ENCODE measurements at places on chromosomes 11 and 22. TPM values are rescaled to one million over a fixed set of nuclear protein-coding genes. Genes with fewer than 3 reads are reported as not detected.

- no peaks in the 10 kb centered on the region for H3K27me3 ChIP-seq
- H3K36me3 ChIP-seq, result no peaks in the 10 kb centered on the region
- DNase-seq, result no peak
- peaks cover 33% of the 10 kb centered on the region for H3K4me1 ChIP-seq
Observed at GRCh38 chr22:37909766-37910165, 3.7 kb downstream of the MICALL1 start.

DNA sequence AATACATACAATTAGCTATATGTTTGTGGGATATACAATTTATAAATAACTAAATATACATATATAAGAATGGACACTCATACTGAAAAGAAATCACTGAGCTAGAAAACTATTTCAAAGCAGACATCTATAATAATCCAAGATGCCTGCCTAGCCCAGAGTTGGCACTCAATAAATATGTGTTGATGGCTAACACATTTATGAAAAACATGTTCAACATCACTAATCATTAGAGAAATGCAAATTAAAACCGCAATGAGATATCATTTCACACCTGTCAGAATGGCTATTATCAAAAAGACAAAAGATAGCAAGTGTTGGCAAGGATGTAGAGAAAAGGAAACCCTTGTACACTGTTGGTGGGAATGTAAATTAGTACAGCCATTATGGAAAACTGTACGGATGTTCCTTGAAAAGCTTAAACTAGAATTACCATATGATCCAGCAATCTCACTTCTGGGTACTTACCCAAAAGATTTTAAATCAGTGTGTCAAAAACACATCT lies 29.8 kb downstream of the POU2AF1 start:
- H3K36me3 ChIP-seq, result no peaks in the 10 kb centered on the region
- H3K27me3 ChIP-seq, result peaks cover 21% of the 10 kb centered on the region
- H3K4me3 ChIP-seq, result no peak overlapping the region
- no peak overlapping the region for H3K27ac ChIP-seq
- no peak for DNase-seq

DNA sequence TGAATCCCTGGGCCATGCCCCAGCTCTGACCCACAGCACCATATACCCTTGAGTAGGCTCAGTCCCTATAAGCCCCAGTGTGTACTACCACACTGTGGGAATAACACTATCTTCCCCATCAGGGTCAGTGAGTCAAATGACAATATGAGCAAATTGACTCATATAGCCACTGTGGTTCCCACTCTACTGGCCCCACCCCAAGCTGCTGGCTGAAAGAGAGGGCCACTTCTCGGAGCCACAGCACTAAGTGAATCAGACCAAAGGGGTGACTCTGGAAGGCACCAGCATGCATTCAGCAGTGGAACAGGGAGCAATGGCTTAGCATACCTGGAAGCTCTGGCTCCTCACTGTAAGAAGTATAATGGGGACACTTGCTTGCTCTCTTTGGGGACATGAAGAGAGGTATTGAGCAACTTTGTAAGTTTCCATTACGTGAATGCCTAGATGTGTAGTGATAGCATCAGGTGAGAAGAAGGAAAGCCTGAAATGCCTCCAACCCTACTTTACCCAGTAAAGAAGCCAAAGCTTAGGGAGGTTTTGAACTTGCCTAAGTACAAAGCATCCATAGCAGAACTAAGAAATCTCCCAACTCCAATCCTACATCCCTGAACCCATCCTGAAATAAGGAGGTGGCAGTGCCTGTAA lies 13.5 kb downstream of the CD59 start:
- no peak for DNase-seq
- H3K27me3 ChIP-seq, result no peaks in the 10 kb centered on the region
- peaks cover 3% of the 10 kb centered on the region for H3K36me3 ChIP-seq
- peaks cover 50% of the 10 kb centered on the region for H3K4me1 ChIP-seq

GRCh38 chr11:45247433-45247832 lies 38.7 kb downstream of the SYT13 start:
- DNase-seq, result no peak
- peaks cover 55% of the 10 kb centered on the region for H3K27me3 ChIP-seq
- H3K4me1 ChIP-seq, result no peaks in the 10 kb centered on the region
- H3K4me3 ChIP-seq, result no peak overlapping the region
- H3K27ac ChIP-seq, result no peak overlapping the region
- no peaks in the 10 kb centered on the region for H3K36me3 ChIP-seq

Gene TMPRSS5
- 1.9 TPM for total RNA-seq

Gene MS4A3
- total RNA-seq, result 0.39 TPM

Gene TMEM191B
- 4.8 TPM for total RNA-seq

All from T-helper 17 cell (primary cell).